ENCODE measurements at places on chromosomes 7 and 10. TPM values are rescaled to one million over a fixed set of nuclear protein-coding genes. Genes with fewer than 3 reads are reported as not detected.

SSMEM1 gene
- not detected for total RNA-seq

CCDC172 gene
- total RNA-seq, result not detected

GRCh38 chr7:130887182-130887956 is 153.4 kb upstream of the KLF14 start:
- no peak for ATAC-seq

DNA sequence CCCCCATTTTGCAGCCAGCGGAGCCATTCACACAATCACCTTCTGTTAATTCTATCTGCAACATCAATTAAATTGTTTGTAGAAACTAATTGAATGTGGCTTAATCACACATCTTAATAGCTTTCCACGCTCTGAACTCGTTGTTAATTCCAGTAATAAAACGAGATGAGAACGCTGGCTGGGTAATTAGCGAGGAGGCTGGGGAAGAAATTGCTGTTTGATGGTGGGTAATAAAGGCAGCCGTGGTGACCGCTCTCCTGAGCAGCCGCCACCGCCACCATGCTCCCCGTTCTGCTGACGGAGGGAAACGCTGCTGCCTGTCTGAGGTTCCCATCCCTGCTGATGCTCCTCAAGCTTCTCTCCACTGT is 36.3 kb downstream of the GBX1 start:
- ATAC-seq, result no peak

GRCh38 chr10:48517911-48518811 is 86.7 kb downstream of the ARHGAP22 start:
- ATAC-seq, result no peak

DNA sequence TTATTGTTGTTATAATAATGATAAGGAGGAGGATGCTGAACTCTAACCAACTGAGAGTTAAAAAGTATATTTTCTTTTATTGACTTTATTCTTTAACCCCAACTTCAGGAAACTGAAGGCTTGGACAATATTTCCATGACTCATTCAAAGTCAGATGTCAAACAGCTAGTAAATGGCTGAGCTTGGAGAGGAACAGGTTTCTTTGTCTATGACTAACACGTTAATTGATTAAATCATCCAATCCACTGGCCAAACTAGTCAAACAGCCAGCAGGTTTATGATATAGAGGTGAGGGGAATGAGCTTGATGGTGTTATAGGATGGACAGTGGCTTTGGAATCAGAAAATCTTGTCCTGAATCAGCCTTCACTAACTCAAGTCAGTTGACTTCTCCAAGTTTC is 119.1 kb upstream of the WDR11 start:
- ATAC-seq, result no peak

GRCh38 chr7:123773481-123773880 is 24.7 kb upstream of the WASL start:
- no peak for ATAC-seq

DNA sequence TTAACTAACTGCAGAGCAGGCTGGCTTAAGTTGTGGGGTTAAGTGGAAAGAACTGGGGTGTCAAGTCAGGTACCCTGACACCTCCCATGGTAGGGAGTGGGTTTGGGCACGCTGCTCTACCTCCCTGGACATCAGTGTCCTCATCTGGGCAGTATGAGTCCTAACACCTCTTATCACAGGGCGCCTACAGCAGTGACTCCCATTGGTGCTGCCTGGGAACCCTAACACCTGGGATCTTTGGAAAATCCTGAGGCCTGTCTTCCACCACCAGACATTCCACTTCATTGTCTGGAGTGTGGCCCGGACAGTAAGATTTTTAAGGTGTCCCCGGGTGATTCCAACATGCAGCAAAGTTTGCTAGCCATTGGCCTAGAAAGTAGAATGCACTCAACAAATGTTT is 239.1 kb downstream of the SKAP2 start:
- no peak for ATAC-seq

DNA sequence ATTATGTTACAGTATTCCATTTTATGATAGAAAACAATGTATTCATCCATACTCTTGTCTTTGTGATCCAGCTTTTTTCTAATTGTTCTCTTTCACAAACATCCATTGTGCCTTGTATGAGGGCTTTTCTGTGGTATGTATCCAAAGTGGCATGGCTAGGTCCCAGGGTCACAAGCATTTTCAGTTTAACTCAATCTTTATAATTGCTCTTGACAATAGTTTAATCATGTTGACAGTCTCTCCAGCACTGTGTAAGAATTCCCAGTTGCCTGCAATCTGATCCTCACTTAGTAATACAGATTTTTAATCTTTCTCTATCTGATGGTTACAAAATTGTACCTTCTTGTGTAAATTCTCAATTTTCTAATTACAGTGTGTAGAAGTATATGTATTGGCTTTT is 533.4 kb downstream of the NEBL start:
- no peak for ATAC-seq

GRCh38 chr7:100582041-100582579 is 3.8 kb downstream of the LRCH4 start:
- ATAC-seq, result no peak

DNA sequence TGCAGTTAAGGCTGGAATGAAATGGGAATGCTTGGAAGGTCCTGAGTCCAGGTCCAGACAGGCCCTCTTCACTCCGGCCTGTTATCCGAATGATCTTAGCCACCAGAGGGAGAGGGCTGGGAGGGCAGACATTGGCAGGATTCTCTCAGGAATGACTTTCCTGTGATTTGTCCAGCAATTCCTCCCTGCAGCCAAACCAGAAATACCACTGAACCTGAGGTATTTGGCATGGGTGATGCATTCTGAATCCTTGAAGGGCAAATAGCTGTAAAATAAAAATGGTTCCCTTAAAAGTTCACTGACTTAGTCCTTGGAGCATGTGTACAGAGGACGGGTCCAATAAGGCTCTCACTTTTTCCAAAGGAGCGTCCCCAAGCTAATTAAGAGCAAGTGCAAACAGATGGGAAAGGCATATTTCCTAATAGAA is 77.5 kb upstream of the HABP2 start:
- peak; percentile 70 for ATAC-seq

- peak; percentile 24 for ATAC-seq
Observed at GRCh38 chr10:3090914-3091787, 23.8 kb downstream of the PFKP start.

DNA sequence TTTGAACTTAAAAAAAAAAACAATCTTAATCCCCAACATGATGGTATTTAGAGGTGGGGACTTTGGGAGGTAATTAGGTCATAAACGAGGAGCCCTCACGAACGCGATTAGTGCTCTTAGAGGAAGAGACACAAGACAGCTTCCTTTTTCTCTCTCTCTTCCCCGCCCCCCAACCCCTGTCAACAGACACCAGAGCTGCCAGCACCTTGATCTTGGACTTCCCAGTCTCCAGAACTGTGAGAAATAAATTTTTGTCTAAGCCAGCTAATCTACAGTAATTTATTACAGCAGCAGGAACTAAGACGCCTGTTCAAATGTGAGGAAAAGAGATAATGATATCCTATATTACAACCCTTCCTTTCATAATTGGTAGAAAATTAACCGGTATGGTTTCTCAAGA is 40.1 kb downstream of the RELN start:
- ATAC-seq, result no peak

Measured in gastroesophageal sphincter (tissue), 4 donors.